PC-9 (cell line): ENCODE measurements at places on chromosomes 2 and 18. TPM values are rescaled to one million over a fixed set of nuclear protein-coding genes. Genes with fewer than 3 reads are reported as not detected.

Gene ONECUT2
- 0.35 and 0.40 TPM in 2 replicates for total RNA-seq

Gene PTPN4
- 46.6 and 60.7 TPM in 2 replicates for total RNA-seq

Gene GKN1
- total RNA-seq = not detected in 2 replicates

Gene GREB1L
- 3.6 and 6.0 TPM in 2 replicates for total RNA-seq
